Right cardiac atrium (tissue), 5 donors: ENCODE measurements at places on chromosomes 1 and 21. TPM values are rescaled to one million over a fixed set of nuclear protein-coding genes. Genes with fewer than 3 reads are reported as not detected.

The IL23R gene
- not detected for polyA plus RNA-seq

The FCRL1 gene
- not detected for polyA plus RNA-seq

The IFNLR1 gene
- 3.4 TPM for polyA plus RNA-seq

The CFAP74 gene
- 0.11 TPM for polyA plus RNA-seq

The VTCN1 gene
- polyA plus RNA-seq = 0.05 TPM

The SPRR3 gene
- polyA plus RNA-seq = 0.50 TPM

The CLDN14 gene
- not detected for polyA plus RNA-seq

The TDRD5 gene
- 0.07 TPM for polyA plus RNA-seq

The GNAT2 gene
- polyA plus RNA-seq = not detected

The RORC gene
- 3.0 TPM for polyA plus RNA-seq

The DENND2D gene
- 2.1 TPM for polyA plus RNA-seq

The LIN9 gene
- polyA plus RNA-seq = 6.7 TPM

The CD34 gene
- polyA plus RNA-seq = 87.4 TPM

The OPRD1 gene
- under 0.01 TPM for polyA plus RNA-seq

The C1QC gene
- 32.7 TPM for polyA plus RNA-seq

The EXO1 gene
- polyA plus RNA-seq = 0.23 TPM

The ARMH1 gene
- 0.91 TPM for polyA plus RNA-seq

The CACYBP gene
- 72.9 TPM for polyA plus RNA-seq

The LHX8 gene
- not detected for polyA plus RNA-seq

The KRTAP7-1 gene
- not detected for polyA plus RNA-seq

The SERTAD4 gene
- polyA plus RNA-seq = 1.9 TPM

The NBL1 gene
- 45.7 TPM for polyA plus RNA-seq

The CRYBG2 gene
- polyA plus RNA-seq = not detected

The ANGPTL1 gene
- polyA plus RNA-seq = 19.1 TPM

The ASAP3 gene
- polyA plus RNA-seq = 34.2 TPM

The IL19 gene
- polyA plus RNA-seq = not detected

The FMO4 gene
- polyA plus RNA-seq = 5.5 TPM

The SEMA6C gene
- polyA plus RNA-seq = 58.3 TPM

The GPR37L1 gene
- polyA plus RNA-seq = 0.20 TPM

The AVPR1B gene
- polyA plus RNA-seq = 0.07 TPM

The NPHP4 gene
- polyA plus RNA-seq = 2.8 TPM

The DDAH1 gene
- 3.8 TPM for polyA plus RNA-seq

The OR2M3 gene
- polyA plus RNA-seq = not detected

The BCAN gene
- 0.20 TPM for polyA plus RNA-seq

The SESN2 gene
- 3.1 TPM for polyA plus RNA-seq

The AZIN2 gene
- 2.4 TPM for polyA plus RNA-seq

The NR5A2 gene
- polyA plus RNA-seq = 0.52 TPM

The OR10J1 gene
- not detected for polyA plus RNA-seq

The FMO2 gene
- polyA plus RNA-seq = 41.0 TPM

The SPRR2E gene
- polyA plus RNA-seq = not detected

The PDZK1IP1 gene
- polyA plus RNA-seq = 0.23 TPM

The SUMO3 gene
- polyA plus RNA-seq = 53.3 TPM

The USP48 gene
- polyA plus RNA-seq = 19.9 TPM

The TP73 gene
- 0.07 TPM for polyA plus RNA-seq

The ARHGEF16 gene
- polyA plus RNA-seq = 1.4 TPM

The CYYR1 gene
- 18.6 TPM for polyA plus RNA-seq

The BNIPL gene
- polyA plus RNA-seq = 0.41 TPM

The C8A gene
- polyA plus RNA-seq = not detected

The DPH5 gene
- 36.1 TPM for polyA plus RNA-seq

The RNPC3 gene
- polyA plus RNA-seq = 26.9 TPM

The UMODL1 gene
- polyA plus RNA-seq = not detected

The C4BPA gene
- not detected for polyA plus RNA-seq

The PDC gene
- not detected for polyA plus RNA-seq

The GRHL3 gene
- not detected for polyA plus RNA-seq

The MSH4 gene
- polyA plus RNA-seq = 0.16 TPM

The SHE gene
- 16.4 TPM for polyA plus RNA-seq

The OR2T33 gene
- not detected for polyA plus RNA-seq

The FCRL6 gene
- 0.11 TPM for polyA plus RNA-seq

The CELA2B gene
- not detected for polyA plus RNA-seq

The GJB3 gene
- not detected for polyA plus RNA-seq
